Endothelial cell (in vitro differentiated cells): ENCODE measurements at places on chromosomes 6 and 20. TPM values are rescaled to one million over a fixed set of nuclear protein-coding genes. Genes with fewer than 3 reads are reported as not detected.

DNA sequence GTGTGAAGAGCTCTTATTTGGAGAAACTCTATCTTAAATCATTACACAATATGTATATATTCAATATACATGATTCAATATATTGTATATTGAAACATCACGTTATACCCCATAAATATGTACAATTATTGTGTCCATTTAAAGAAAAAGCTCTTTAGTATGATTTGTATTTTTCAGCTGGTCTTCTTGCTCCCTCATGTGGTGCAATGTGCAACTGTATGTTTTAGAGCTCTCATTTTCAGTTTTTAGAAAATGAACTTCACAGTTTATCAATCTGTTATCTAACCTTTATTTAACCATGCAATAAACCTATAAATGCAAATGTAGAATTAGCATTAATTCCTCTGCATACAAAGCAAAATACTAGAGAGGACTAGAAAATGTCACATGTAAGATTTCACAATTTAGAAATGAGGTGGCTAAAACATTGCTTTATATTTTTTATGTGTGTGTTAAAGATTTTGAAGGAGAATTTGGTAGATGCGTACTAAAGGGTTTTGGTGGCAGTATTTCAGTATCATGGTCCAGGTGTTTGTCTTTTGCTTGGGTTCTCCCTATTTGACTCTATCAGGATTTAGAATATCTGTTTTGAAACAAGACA lies 167.1 kb downstream of the PHF3 start:
- no peaks in the 10 kb centered on the region for H3K27me3 ChIP-seq
- no peak overlapping the region for H3K4me3 ChIP-seq
- peaks cover 21% of the 10 kb centered on the region for H3K4me1 ChIP-seq
- no peaks in the 10 kb centered on the region for H3K36me3 ChIP-seq

DNA sequence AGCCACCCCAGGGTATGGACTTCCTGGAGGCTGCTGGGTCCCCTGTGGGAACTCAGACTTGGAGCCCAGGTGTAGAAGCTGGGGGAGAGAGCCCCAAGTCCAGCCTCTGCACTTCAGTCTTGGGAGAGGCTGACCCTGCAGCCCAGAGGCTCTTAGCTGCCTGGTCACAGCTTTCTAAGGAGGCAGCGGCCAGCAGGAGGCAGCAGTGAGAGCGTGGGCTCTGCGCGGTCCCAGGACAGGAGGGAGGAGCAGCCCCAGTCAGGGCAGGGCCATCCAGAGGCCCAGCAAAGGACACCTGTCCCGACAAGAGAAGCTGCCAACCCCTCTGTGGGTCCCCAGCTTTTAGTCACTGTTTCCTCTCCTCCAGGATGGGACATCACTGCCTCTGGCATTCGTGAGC lies 9.4 kb downstream of the TREML2 start:
- H3K4me3 ChIP-seq, result no peak overlapping the region
- H3K27ac ChIP-seq, result no peak overlapping the region
- H3K36me3 ChIP-seq, result peaks cover 4% of the 10 kb centered on the region
- DNase-seq, result peak; percentile 58
- peaks cover 6% of the 10 kb centered on the region for H3K4me1 ChIP-seq

GRCh38 chr6:31122791-31123706 lies 2.8 kb upstream of the CDSN start:
- no peak overlapping the region for H3K27ac ChIP-seq
- peaks cover 10% of the 10 kb centered on the region for H3K4me1 ChIP-seq
- H3K36me3 ChIP-seq, result no peaks in the 10 kb centered on the region
- DNase-seq, result no peak

GRCh38 chr20:38156888-38157634 lies 8.0 kb downstream of the TGM2 start:
- H3K27ac ChIP-seq, result peak overlapping the region; percentile 92
- H3K4me3 ChIP-seq, result peak overlapping the region; percentile 42
- H3K36me3 ChIP-seq, result peaks cover 35% of the 10 kb centered on the region
- H3K27me3 ChIP-seq, result peaks cover 1% of the 10 kb centered on the region
- DNase-seq, result no peak

- H3K4me1 ChIP-seq, result no peaks in the 10 kb centered on the region
- peaks cover 4% of the 10 kb centered on the region for H3K27me3 ChIP-seq
- H3K27ac ChIP-seq, result no peak overlapping the region
- H3K4me3 ChIP-seq, result no peak overlapping the region
- peaks cover 26% of the 10 kb centered on the region for H3K36me3 ChIP-seq
Measured at GRCh38 chr6:121210943-121211342, 123.3 kb downstream of the TBC1D32 start.

- H3K27me3 ChIP-seq, result no peaks in the 10 kb centered on the region
- H3K4me1 ChIP-seq, result peaks cover 22% of the 10 kb centered on the region
- H3K36me3 ChIP-seq, result no peaks in the 10 kb centered on the region
- DNase-seq, result no peak
- no peak overlapping the region for H3K4me3 ChIP-seq
Measured at GRCh38 chr6:90107771-90108282, 188.8 kb downstream of the BACH2 start.

GRCh38 chr20:17227669-17228623 lies 1.1 kb downstream of the PCSK2 start:
- peak overlapping the region; percentile 54 for H3K4me3 ChIP-seq
- H3K27ac ChIP-seq, result no peak overlapping the region
- H3K27me3 ChIP-seq, result peaks cover 11% of the 10 kb centered on the region

DNA sequence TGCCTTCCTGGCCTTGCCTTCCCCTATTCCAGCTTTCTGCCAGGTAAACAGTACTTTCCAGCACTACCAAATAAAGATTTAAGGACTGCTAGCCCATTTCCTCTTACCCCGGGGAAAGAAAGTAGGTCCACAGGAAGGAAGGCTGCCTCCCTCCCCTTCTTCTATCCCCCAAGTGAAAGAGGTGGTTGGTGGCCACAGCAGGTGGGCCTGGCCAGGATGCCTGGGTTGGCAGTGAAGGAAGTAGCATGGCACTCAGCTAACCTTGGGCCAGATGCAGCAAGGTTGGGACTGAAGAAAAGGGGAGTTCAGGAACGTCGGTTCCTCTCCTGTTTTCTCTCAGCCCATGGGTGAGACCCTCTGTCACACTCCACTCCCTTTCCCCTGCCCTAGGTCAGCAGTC lies 8.9 kb downstream of the NFKBIL1 start:
- peaks cover 2% of the 10 kb centered on the region for H3K27me3 ChIP-seq
- H3K4me3 ChIP-seq, result no peak overlapping the region
- no peak overlapping the region for H3K27ac ChIP-seq
- DNase-seq, result no peak
- peaks cover 17% of the 10 kb centered on the region for H3K36me3 ChIP-seq

DNA sequence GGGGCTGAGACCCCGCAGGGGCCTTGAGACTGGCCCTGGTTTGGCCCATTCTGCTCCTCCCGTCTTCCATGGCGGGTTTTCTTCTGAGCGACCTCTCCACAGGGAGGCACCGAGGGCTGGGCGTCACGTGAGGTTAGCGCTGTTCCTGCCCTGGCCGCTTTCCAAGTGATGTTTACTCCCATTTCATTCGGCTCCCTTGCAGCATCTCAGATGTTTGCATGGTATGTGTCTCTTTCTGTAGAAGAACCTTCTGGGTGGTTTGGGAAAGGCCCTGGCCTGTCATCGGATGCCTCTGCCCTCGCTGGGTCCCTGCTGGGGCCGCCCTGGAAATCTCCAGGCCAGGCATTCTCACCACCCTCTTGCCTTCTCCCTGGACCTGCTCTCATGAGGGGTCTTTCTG lies 17.3 kb downstream of the RAMACL start:
- H3K27me3 ChIP-seq, result peaks cover 5% of the 10 kb centered on the region
- H3K27ac ChIP-seq, result no peak overlapping the region
- no peak overlapping the region for H3K4me3 ChIP-seq
- DNase-seq, result no peak

The ANGPT4 gene
- 0.51 TPM for total RNA-seq

- no peak for DNase-seq
- peaks cover 4% of the 10 kb centered on the region for H3K27me3 ChIP-seq
- no peak overlapping the region for H3K4me3 ChIP-seq
- no peaks in the 10 kb centered on the region for H3K36me3 ChIP-seq
- H3K27ac ChIP-seq, result no peak overlapping the region
Measured at GRCh38 chr20:33531047-33531877, 41.4 kb downstream of the CBFA2T2 start.

DNA sequence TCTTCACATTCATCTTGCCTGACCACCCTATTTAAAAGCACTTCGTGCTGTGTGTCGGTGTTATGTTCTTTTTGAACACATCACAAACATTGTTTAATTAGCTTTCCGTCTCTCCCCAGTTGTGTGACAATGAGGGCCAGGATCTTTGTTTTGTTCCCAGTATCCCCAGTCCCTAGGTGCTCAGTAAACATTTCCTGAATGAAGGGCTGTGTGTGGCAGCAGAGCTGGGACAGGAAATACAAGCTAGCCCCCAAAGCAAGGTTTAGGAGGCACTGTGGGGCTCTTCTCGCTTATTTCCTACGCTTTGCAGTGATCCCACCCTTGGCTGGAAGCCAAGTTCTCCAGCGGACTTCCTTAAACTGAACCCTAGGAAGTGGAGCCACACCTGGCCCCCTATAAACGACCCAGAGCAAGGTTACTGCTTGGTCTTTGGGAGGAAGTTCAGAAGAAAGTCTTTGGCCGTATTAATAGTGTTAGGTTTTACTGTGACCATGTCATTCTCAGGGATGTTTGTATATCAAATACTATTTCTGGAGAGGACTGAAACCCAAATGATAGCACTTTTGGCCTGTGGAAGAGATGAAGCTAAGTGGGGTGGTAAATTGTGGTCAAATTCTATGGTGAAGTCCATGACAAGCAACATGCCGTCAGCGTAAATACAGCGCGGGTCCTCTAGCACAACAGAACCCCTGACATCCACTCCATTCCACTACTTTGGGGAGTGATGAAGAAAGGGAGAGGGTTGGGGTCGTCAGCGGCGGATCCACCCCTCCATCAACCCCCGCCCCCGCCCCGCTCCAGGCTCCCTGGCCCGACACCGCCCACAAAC lies 570 bp upstream of the FANCE start:
- no peak for DNase-seq
- H3K27me3 ChIP-seq, result peaks cover 3% of the 10 kb centered on the region
- H3K4me1 ChIP-seq, result peaks cover 25% of the 10 kb centered on the region
- H3K4me3 ChIP-seq, result peak overlapping the region; percentile 85
- peak overlapping the region; percentile 62 for H3K27ac ChIP-seq

The SLC52A3 gene
- 2.9 TPM for total RNA-seq

The CST5 gene
- total RNA-seq, result not detected

- H3K4me1 ChIP-seq, result peaks cover 10% of the 10 kb centered on the region
- H3K36me3 ChIP-seq, result no peaks in the 10 kb centered on the region
- no peak overlapping the region for H3K4me3 ChIP-seq
- no peak overlapping the region for H3K27ac ChIP-seq
- no peaks in the 10 kb centered on the region for H3K27me3 ChIP-seq
- DNase-seq, result no peak
Measured at GRCh38 chr6:77292564-77293546, 170.4 kb downstream of the HTR1B start.

The DEFB118 gene
- not detected for total RNA-seq

The LY6G6C gene
- 0.28 TPM for total RNA-seq

The GDAP1L1 gene
- total RNA-seq, result 1.7 TPM

DNA sequence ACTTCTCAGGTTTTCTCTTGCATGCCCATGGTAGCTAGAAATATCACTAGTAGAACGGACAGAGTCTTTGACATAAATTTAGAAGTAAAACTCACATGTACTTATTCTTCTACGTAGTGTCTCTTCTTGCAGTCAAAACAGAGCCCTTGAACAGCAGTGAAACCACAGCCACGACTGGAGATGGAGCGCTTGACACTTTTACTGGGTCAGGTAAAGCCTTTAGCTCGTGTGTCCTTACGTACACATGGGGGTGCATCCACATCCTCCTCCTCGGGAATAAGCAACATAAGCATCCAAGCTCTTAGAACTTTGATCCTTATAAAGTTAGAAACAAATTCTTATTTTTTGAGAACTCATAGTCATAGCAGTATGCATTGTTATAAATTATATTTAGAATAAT lies 215.3 kb downstream of the EYA4 start:
- H3K27ac ChIP-seq, result no peak overlapping the region
- no peaks in the 10 kb centered on the region for H3K27me3 ChIP-seq
- no peaks in the 10 kb centered on the region for H3K36me3 ChIP-seq
- DNase-seq, result no peak

The LBP gene
- total RNA-seq, result 1.2 TPM

GRCh38 chr6:149228311-149228955 lies 89.1 kb upstream of the TAB2 start:
- H3K27me3 ChIP-seq, result peaks cover 4% of the 10 kb centered on the region
- no peak overlapping the region for H3K4me3 ChIP-seq
- no peaks in the 10 kb centered on the region for H3K36me3 ChIP-seq
- DNase-seq, result no peak
- peaks cover 17% of the 10 kb centered on the region for H3K4me1 ChIP-seq
- H3K27ac ChIP-seq, result no peak overlapping the region

- no peak overlapping the region for H3K27ac ChIP-seq
- peaks cover 9% of the 10 kb centered on the region for H3K4me1 ChIP-seq
- no peaks in the 10 kb centered on the region for H3K27me3 ChIP-seq
- no peak for DNase-seq
- H3K4me3 ChIP-seq, result no peak overlapping the region
Measured at GRCh38 chr6:20741490-20741889, 207.2 kb downstream of the CDKAL1 start.

- no peak overlapping the region for H3K4me3 ChIP-seq
- H3K4me1 ChIP-seq, result no peaks in the 10 kb centered on the region
- H3K36me3 ChIP-seq, result no peaks in the 10 kb centered on the region
- no peak for DNase-seq
Measured at GRCh38 chr6:134626086-134626485, 308.2 kb upstream of the SGK1 start.

The EPPIN gene
- total RNA-seq, result not detected

The COL12A1 gene
- total RNA-seq, result 6.3 TPM

DNA sequence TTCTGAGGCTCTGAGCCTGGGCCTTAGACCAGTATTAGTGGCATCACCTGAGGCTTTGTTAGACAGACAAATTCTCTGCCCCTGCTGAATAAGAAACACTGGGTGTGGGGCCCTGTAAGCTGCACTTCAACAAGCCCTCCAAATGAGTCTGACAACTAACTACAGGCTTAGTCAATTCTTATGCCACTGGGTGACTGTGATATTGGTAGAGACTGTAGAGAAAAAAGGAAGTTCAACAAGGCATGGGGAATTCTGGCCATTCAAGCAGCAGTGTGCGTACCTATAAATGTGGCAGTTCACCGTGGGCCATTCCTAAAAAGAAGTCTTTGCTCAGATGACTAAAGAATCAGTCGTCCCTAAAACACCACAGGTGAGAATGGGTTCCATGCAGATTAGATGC lies 82.7 kb downstream of the MDN1 start:
- H3K27ac ChIP-seq, result no peak overlapping the region
- H3K4me1 ChIP-seq, result no peaks in the 10 kb centered on the region
- no peak overlapping the region for H3K4me3 ChIP-seq
- peaks cover 30% of the 10 kb centered on the region for H3K36me3 ChIP-seq
- no peak for DNase-seq

DNA sequence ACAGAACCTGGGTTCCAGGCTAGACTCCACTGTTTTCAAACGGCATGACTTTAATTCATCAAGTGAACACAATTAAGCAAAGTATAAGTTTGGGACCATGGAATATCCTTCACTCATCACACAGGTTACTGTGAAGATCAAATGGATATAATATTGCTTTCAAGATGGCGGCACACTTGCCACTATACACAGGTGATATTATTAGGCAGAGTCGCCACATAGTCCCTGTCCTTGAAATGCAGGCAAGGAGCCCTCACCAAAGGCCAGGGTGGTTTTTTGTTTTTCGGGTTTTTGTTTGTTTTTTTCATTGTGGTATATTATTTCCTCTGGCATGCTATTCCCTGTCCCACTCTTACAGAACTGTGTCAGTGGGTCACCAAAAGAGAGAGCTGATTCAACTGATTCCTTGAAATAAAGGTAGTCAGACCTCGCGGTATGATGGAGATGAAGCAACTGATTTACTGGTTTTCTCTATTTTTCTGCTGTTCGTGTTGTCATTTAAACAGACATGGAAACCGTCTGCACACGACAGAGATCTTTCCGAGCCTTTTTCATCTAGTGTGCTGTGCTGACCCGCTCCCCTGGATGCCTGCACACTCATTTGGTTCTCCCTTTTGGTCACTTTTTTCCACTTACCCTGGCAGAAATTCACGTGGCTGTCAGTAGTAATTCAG lies 29.7 kb downstream of the MYB start:
- H3K4me1 ChIP-seq, result peaks cover 15% of the 10 kb centered on the region
- H3K27ac ChIP-seq, result no peak overlapping the region
- H3K27me3 ChIP-seq, result peaks cover 1% of the 10 kb centered on the region
- DNase-seq, result no peak
